ENCODE measurements at places on chromosomes 12 and 14.

DNA sequence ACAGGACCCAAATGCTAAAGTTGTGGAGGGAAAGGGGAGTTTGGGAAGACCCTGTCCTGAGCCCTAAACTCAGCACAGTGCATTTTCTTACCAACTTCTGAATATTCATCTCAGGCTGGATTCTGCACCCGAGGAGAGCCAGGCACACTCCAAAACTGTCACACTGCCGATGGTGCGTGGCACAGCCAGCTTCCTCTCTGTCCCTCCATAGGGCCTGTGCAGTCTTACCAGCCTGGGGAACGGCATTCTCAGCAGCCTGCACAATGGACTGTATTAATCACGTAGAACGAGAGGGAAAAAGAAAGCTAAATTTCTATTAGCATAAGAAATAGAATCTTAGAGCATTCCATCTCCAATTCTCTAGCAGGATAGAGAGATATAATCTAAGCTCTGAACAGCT lies 71.3 kb upstream of the GPATCH2L start:
- DNase-seq = no peak

DNA sequence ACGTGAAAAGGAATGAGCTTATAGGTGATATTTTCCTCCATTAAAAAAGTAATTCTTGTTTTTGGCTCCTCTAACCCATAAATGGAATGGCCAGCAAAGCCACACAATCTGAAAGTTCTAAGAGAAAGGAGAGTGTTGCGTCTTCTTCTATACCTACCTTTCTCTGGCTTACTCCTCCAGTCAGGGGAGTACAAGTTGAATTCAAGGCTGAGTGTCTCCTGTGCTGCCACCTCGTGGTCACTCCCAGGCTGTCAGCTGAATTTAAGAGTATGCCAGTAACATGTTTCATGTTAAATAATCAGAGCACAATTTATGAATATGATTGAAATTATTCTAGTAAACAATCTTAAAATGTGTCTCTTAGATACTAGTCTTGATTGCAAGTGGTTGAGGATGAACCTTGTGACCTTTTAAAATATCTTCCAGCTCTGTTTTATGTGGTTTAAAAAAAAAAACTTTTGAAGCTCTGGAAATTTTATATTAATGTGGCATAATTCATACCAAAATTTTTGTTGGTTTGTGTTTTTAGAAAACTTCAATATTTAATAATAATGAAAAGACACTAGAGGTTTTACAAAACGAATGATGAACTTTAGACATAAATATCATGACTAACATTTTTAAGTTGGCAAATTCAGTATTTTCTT lies 31.7 kb downstream of the PTHLH start:
- DNase-seq = peak; percentile 83

DNA sequence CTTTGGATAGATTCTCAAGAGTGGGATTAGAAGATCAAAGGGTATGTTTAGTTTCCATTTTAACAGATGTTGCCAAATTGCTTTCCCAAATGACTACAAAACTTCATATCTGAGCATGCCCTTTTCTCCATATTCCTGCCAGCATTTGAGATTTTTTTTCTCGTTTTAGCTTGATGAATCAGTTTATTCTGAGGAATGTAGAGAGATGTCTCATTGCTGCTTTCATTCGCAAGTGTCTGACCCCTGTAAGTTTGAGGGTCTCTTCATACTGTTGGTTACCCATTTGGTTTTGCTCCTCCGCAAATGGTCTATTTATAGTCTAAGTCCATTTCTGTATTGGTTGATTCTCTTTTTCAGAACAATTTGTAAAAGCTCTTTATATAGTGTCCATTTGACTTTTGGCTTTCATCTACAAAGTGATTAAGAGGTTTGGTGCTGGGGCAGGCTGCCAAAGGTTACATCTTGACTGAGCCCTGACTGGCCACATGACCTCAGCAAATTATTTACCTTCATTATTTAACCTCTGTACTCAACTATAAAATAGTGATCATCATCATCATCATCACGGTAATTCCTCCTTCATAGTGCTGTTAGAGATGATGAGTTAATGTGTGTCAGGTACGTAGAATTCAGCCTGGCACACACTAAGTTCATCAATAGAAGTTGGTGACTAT lies 33.6 kb downstream of the HCAR2 start:
- peak; percentile 70 for DNase-seq

DNA sequence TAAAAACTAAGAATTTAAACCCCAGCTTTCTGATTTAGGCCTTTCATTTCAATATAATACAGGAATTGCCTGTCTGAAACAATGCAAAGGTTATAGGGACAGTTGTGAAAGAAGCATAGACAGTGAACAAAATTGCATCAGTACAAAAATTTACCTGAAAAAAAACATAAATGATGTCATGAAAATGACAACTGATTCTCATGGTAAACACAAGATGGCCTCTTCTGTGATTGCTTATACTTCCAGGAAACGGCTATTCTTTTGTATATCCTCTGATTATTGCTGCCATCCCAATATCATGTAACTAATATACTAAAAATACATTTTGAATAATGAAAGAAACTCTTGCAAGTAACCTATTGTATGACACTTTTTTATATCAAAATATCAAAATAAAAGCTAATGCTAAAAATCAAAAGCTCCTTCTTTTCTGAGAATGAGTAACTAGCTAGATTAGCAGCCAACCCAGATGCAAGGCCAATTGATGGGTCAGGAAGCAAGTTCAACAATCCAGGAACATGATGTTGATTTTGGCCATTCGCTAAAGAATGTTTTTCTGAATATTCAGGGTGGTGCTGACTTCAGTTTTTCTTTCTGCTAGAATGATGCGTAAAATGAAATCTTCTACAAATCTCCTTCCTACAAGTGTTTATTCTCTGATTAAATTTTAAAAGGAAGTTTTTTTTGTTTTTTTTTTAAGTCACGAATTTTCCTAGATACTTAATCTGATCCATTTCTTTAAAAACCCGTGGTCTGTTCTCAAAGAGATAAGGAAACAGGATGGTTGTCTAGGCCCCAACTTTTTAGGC lies 83.6 kb downstream of the ALX1 start:
- DNase-seq = no peak

GRCh38 chr12:47311568-47311967 lies 231.8 kb upstream of the AMIGO2 start:
- DNase-seq = no peak

DNA sequence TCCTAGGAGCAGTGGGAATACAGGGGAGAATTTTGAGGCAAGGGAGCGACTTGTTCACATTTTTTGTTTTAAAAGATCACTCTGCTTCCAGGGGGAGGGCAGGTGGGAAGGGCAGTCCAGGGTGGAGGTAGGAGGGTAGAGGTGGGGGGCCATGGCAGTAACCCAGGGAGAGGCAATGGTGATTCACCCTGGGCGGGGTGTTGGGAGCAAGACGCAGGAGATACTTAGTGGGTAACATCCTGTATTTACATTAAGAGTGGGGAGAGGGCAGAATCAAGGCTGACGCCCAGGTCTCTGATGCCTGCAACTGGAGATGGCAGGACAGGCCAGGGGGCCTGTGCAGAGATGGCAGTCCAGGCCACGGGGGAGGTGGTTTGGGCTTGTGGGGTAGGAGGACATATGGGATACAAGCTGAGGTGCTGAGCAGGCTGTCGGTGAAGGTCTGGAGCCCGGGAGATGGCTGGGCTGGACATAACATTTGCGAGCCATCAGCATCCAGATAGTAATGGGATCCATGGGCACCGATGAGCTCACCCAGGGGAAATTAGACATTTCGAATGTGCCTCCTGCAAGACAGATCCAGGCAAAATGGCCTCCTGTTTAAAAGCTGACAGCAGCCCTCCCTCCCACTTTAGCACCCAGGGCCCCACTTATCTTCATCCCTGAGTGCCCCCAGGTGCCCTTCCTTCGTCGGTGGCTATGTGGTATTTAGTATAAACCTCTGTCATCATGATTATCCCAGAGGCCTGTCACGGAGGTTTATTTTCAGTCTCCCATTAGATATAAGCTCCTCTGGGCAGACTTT lies 9.3 kb downstream of the EML1 start:
- no peak for DNase-seq

DNA sequence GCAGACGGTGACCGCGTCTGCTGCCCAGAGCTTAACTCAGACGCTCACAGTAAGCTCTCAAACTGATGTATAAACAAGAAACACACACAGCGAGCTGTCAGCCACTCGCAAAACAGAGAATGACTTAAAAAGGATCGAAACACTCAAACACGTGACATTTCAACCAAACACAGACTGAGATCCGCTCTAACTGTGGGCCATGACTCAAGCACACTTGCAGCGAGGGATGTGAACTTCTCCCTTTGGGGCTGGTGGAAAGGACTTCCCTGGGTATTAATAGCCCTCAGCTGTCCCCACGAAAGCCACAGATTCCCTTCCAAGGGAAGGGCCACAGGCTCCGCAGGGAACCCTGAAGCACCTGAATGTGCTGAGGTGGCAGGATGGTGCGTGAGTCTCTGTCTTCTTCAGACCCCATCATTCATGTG lies 29.1 kb downstream of the CCDC88C start:
- peak; percentile 39 for DNase-seq

- DNase-seq = no peak
Observed at GRCh38 chr14:51597261-51598001, 54.3 kb upstream of the FRMD6 start.
